NCI-H187 (cell line): ENCODE measurements at places on chromosomes 3 and 15.

- no peak for DNase-seq
Measured at GRCh38 chr3:50195501-50196252, 4.3 kb downstream of the GNAT1 start.

GRCh38 chr3:154540950-154541604 is 111.1 kb upstream of the GPR149 start:
- no peak for DNase-seq

GRCh38 chr15:43954181-43954621 is 127.4 kb downstream of the WDR76 start:
- no peak for DNase-seq

- DNase-seq: no peak
Measured at GRCh38 chr3:15154326-15154725, 51.7 kb upstream of the CAPN7 start.

DNA sequence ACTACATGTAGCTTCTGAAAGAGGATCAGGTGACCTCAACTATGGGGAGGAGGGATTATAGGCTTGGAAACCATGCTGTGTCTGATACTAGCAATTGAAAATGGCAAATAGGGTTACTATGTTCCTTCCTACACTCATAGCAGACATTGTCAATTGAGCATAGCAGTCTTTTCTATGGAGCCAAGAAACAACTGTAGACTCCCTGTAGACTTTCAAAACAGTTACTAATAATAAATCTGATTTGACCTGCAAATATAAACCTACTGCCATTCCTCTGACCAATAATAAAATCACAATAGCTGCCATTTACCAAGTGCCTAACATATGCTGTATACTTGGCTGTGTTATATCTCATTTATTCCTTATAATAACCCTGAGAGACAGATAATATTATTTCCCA is 8.5 kb upstream of the ARL14 start:
- DNase-seq: no peak

DNA sequence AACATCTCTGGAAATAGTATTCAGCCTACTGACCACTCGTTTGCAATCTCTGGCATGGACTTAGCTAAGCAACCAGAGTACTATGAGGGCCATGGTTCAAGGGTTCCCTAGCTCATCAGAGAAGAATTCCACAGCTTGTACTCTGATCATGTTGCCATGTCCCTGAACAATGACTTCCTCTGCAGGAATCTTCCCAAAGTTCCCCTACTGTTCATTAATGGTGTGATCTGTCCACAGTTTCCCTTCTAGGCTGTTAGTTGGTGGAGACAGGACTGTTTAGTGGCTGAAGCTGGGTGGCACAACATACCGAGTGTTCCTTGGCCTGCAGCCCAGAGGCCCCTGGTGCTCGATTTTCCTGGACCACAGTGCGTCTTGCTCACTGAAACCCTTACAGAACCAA is 44.4 kb upstream of the GALNT15 start:
- no peak for DNase-seq

DNA sequence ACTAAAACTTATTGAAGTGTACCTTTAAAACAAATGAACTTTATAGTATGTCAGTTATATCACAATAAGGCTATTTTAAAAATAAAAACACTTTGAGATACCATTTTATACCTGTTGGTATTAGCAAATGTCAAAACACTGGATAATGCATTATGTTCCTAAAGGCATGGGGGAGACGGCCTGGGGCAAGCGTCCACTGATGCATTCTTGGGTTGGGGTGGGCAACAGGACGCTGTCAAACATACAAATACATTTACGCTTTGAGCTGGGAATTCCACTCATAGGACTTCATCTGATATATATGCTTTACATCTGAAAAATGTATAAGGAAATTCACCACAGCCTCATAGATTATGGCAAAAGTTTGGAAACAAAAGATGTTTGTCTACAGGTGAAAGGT is 7.6 kb upstream of the GATA2 start:
- DNase-seq: no peak

DNA sequence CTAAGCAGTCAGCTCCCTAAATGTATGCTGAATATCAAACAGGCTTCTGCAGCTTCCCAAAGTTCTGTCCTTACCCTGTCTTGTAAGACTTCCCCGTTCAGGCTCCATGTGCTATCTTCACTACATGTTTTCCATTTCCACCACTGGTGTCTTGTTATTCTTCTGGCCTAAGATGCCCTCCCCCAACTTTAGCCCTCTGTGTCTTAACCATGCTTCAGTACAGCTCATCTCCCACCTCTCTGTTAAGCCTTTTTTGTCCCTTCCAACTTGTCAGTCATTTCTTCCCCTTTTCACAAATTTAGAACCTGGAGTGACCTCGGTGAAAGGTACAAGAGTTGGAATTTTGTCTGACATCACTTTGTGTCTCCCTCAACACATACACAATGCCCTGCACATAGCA is 151.7 kb upstream of the TBL1XR1 start:
- DNase-seq: no peak

GRCh38 chr3:138578141-138578540 is 15.9 kb downstream of the CEP70 start:
- no peak for DNase-seq

GRCh38 chr15:87965304-87965703 is 291.2 kb downstream of the NTRK3 start:
- DNase-seq: no peak

GRCh38 chr15:56804279-56804678 is 71.0 kb upstream of the ZNF280D start:
- no peak for DNase-seq

DNA sequence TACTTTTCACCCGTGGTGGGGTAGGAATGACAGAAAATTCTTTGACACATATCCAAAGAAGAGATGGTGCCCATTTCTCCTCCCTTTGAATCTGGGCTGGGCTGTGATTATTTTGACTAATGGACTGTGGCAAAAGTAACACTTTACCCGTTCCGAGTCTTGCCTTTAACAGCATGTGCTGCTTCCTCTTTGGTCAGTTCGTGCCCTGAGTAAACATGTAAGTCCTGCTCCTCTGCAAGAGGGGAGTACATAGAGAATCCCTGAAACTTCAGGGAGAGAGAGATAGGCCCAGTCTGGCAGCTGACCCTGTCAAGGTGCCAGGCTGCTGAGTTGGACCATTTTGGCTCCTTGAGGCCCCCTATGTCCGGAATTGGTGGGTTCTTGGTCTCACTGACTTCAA is 243.1 kb downstream of the EPHB1 start:
- no peak for DNase-seq

DNA sequence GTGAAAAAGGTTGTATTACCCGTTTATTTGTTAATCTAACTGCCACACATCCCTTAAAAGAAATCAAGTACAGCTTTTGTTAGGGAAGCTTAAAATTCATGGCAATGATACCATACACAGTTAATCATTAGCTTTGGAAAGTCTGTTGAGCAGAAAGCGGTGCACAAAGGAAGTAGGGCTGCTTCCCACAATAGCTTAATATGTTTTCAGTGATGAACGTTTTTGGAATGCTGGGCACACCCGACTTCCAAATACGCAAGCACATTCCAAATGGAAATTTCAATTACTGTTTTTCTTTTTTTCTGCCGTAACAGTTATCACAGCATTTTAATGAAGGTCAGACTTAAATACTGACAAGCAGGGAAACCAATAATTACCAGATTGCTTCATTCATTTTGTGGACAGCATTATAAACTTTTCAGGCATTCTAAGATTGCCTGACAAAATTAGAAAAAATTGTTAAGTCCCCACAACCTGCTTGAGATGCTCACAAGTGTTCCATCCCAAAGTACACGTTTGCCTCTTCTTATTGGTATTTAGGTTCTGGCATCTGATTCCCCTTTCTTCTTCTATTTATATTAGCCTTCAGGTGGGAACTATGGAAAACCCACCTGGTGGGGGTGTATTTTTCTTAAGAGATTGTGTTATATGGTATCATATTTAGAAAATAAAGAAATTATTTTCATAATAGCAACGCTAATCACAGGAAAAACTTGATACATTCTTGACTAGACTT is 1.1 kb upstream of the ECT2 start:
- no peak for DNase-seq

DNA sequence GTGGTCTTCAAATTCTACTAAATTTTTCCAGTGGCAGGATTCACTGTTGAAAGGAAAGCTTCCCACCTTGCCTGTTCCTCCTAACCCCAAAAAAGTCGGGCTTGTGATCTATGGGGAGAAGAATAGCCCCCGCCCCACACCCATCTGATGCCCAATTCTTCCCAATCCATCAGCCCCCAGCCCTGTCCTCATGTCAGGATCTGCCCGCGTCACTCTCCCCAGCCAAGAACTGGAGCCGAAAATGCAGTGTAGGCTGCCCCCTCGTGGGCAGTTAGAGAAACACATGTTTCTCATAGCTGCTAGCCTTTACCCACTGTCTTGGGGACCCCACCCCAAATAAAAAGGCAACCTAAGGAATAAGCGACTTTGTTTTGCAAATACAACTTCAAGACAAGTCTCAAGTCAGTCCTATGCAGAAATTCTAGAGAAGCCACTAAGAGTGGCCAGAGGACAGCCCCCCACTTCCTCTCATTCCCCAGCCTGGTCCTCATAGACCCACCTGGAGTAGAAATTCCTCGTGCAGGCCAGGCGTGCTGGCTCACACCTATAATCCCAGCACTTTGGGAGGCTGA is 13.0 kb upstream of the CSK start:
- DNase-seq: peak; percentile 9

GRCh38 chr3:31196881-31197364 is 302.5 kb upstream of the GADL1 start:
- no peak for DNase-seq

- DNase-seq: peak; percentile 38
Measured at GRCh38 chr3:72938471-72939265, 50.8 kb downstream of the GXYLT2 start.

GRCh38 chr3:72031581-72031980 is 246.6 kb upstream of the PROK2 start:
- no peak for DNase-seq

- DNase-seq: no peak
Measured at GRCh38 chr3:190205739-190206138, 85.0 kb upstream of the P3H2 start.

- DNase-seq: no peak
Measured at GRCh38 chr3:144187531-144188210, 216.0 kb downstream of the DIPK2A start.

DNA sequence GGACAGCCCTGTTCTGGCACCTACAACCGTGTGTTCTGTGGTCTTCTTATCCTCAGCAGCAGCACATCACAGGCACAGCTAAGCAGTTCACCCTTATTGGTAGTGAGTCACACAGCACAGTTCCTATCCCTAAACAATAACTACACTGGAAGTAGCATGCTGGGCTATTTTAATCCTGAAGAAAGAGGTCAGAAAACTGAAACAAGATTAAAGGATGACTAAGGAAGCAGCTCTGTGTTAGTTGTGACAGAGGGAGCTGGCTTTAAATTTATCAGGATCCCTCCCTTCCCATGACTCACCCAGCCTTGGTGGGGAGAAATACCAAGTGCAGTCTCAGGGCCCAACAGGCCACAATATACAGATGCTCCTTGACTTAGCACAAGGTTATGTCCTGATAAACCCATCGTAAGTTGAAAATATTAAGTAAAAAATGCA is 144.3 kb downstream of the ERC2 start:
- DNase-seq: no peak

DNA sequence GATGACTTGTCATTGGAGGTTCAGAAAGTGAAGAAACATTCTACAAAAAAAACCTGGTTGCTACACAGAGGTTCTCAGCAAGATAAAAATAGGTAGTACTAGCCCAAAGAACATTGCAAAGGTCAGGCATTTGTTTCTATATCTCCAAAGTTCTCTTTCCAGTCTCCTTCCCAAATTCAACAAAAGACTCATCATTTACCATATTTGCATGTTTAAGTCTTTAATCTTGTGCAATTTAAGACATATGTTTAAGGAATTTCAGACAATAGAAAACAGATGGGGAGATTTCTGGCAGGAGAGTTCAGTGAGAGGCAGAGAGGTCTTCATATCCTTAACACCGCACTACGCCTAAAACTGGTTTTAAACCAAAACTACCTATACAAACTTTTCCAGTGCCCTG is 173.8 kb upstream of the THBS1 start:
- DNase-seq: no peak

GRCh38 chr3:33885496-33885895 is 87.1 kb downstream of the PDCD6IP start:
- no peak for DNase-seq

DNA sequence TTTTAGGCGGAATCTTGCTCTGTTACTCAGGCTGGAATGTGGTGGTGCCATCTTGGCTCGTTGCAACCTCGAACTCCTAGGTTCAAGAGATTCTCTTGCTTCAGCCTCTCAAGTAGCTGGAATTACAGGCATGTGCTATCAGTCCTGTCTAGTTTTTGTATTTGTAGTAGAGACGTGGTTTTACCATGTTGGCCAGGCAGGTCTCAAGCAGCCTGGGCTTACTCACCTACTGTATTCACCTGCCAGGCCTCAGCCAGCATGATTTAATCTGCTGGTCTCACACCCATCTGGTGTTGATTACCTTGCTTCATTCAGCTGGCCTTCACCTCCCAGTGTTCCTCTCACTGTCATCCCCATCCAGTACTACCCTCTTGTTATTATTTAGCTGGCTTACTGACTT is 102.0 kb downstream of the IL12A start:
- DNase-seq: no peak

GRCh38 chr3:130533247-130533646 is 16.3 kb downstream of the COL6A6 start:
- DNase-seq: no peak

DNA sequence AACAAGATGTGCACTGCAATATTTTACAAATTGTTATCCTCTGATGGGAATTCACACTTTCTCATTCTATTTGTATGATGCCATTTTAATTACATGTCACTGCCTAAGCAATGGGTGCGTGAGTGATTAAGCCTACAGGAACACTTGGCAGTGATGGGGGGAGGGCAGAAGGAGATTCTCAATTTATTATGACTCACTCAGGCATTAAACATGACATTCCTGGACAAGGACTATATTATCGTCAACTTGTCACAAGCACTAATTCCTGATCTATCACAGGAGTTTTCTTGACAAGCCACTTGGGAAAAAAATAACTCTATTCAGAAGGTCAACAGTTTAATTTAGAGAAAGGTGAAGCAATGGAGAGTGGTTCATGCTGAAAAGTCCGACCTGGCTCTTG is 556.8 kb downstream of the NSUN3 start:
- DNase-seq: no peak

GRCh38 chr3:61819861-61820260 is 258.5 kb downstream of the PTPRG start:
- DNase-seq: no peak

DNA sequence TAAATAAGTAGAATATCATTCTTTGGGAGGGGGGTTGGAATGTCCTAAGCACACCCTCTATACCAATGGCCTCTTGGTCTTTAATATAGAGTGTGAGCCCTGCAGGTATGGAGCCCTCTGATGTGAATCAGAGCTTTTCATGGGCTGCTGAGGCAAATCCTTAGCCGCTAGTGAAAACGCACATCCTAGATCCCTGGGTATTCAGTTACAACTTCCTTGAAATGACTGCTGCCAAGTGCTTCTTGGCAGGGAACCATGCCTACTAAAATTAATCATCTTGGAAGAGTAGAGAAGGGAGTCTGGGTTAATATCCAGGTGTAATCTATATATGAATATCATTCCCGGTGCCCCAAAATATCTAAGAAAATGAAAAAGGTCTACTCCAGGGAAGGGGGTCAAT is 109.1 kb downstream of the POLQ start:
- no peak for DNase-seq
